ENCODE measurements at places on chromosomes 3 and 15.

DNA sequence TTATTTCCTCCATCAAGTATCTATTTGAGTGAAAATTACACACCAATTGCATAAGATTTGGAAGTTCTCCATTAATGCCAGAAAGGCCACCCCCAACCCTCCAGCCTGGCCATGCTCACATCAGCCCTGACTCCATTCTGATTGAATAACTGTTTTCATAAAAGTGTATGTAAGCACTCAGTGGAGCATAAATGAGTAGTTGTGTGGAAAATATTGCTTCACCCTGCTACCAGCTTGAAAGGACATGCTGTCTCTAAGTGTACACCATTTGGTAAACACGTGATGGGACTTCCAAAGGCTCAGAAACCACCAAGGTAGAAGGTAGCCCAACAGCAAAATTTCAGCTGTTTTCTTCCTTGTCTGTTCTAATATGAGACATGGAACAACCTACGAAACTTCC lies 393.8 kb downstream of the ZNF385D start:
- no peak for DNase-seq

GRCh38 chr3:155194973-155195957 lies 98.2 kb downstream of the STRIT1 start:
- no peak for DNase-seq

- no peak for DNase-seq
Observed at GRCh38 chr3:146912241-146913015, 307.3 kb upstream of the PLSCR5 start.

DNA sequence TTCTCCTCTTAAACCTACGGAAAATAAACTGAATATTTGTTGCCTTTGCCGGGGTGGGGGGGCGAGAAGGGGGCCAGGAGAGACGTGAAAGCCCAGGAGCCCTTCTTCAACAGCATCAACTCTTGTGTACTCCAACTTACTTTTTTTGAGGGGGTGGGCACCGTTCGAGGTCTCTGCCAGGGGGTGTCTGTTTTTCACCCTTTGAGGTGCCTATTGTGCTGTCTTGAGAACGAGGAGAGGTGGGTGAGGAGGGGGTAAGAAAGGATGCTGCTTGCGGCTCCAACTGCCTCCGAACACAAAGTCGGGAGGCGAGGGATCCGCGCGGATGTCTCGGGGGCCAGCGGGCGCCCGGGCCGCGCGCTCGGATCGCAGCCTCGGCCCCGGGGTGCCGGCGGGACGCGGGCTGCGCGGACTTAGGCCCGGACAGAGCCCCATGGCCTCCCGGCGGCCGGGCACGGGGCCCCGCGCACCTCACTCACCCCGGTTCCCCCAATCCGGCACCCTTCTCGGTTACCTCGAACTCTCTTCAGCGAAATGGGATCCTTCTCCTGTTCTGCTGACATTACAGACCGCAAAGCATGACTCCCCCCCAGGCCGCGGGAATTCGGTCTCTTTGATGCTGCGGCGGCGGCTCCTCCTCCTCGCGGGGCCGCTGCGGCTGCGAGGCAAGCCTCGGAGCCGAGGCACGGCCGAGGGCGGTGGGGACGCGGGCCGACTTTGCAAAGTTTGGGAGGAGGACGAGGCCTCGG lies 650 bp downstream of the PYGO1 start:
- DNase-seq, result no peak

DNA sequence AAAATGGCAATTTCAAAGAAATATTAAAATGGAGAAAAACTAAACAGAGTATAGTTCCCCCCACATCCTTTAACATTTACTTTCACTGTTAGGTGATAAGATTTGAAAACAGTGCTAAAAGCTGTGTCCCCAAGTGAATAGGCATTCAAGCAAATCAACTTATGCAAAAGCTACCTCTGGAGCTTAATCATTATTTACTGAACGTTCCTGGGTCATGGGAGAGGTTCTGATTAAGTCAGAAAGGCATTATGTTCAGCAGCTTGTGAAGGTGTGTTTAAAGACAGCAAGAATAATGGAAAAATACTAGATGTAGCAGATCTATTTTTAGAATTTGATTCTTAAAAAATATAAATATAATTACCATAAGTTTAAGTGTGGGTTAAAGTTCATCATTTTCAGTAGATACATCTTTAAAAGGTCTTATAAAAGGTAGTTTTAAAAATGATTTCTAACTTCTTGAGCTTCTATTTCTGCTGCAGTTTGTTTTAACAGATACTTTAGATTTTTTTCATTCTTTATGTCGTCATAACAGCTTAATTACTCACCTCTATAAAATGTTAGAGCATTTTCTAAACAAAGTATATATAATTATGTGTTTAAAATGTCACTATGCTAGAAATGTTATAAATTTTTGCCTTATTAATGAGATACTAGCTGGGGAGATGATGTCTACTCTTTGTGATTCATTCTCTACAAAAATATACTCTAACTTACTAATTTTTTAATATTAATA lies 127.9 kb downstream of the MITF start:
- DNase-seq, result no peak

- DNase-seq, result no peak
Observed at GRCh38 chr3:67001086-67001861, 3.2 kb downstream of the KBTBD8 start.

- DNase-seq, result peak; percentile 52
Observed at GRCh38 chr3:16290007-16290826, 25.2 kb downstream of the OXNAD1 start.

- no peak for DNase-seq
Observed at GRCh38 chr3:63724987-63725386, 72.5 kb downstream of the SNTN start.

GRCh38 chr3:24101676-24102168 lies 156.6 kb downstream of the NR1D2 start:
- no peak for DNase-seq

DNA sequence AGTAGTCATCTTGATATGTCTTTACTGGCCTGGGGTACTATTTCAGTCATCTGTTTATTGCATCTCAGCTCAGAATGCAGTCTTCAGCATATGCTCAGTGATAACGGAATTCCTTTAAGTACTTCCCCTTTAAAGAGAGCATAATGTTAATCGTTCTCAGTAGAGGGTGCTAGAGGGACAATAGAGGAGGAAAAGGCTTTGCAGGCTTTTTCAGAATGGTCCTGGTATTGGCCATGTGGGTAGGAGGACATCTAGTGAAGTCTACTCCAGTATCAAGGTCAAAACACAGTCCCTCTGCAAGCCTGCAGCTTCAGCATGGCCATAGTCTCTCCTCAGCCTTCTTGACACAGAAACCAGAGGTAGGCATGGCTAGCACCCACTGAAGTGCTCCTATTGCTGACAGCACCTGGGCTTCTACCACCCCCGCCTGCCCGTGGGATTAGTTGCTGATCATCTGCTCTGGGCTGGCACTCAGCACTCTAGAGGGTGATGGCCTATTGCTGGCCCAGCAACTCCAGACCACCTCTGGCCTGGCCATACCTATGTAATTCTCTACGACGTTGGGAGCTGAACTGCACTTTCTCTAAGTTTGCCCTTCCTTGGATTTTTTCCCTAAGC lies 65.4 kb downstream of the KCNH8 start:
- no peak for DNase-seq

GRCh38 chr3:85342915-85343314 lies 384.1 kb downstream of the CADM2 start:
- no peak for DNase-seq

DNA sequence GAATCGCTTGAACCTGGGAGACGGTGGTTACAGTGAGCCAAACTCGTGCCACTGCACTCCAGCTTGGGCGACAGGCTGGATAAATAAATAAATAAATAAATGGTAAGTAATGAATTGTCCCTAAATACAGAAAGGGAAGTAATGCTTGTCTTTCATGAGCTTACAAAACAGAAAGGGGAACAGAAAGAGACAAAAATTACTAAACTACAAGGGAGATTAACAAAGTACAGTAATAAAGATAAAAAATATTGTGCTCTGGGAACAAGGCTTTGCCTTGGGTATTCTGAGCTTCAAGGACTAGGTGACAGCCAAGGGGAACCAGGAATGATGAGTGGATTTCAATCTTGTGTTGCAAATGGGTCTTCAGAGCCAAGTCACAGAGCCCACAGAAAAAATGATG lies 9.2 kb upstream of the HLTF start:
- DNase-seq, result no peak

- DNase-seq, result no peak
Observed at GRCh38 chr3:64022451-64023186, 675 bp downstream of the PSMD6 start.

GRCh38 chr3:122067214-122067550 lies 12.0 kb downstream of the CD86 start:
- no peak for DNase-seq

- no peak for DNase-seq
Observed at GRCh38 chr3:70737666-70738290, 425.3 kb upstream of the MDFIC2 start.

- DNase-seq, result no peak
Observed at GRCh38 chr15:101064795-101065569, 145.8 kb downstream of the LRRK1 start.

GRCh38 chr3:126340081-126340511 lies 17.1 kb downstream of the KLF15 start:
- DNase-seq, result no peak

GRCh38 chr3:99640214-99640851 lies 1.9 kb downstream of the COL8A1 start:
- no peak for DNase-seq

GRCh38 chr3:71902258-71903111 lies 117.5 kb upstream of the PROK2 start:
- no peak for DNase-seq

All from CD4-positive, alpha-beta T cell treated with Interferon alpha-2 for 1 hour (primary cell).